ENCODE measurements at places on chromosomes 3 and 15.
A peak's percentile ranks its signal among the peaks of the same experiment; 100 is the strongest.

DNA sequence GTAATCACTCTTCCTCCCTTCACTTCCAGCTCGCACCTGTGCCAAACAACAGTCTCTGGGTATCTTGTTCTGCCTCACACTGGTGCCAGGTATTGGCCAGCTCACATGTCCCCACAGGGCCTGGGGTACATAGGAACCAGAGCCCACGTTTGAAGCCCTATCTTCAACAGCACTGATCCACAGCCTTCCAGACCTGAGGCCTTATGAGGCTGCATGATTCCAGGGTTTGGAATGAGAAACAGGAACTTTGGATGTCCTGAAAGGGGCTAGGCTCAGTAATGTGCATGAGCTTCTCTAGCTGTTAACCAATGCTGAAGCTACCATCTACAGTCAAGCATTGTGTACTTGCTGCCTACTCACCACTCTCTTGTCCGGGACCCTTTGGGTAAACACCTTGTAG is 92.4 kb downstream of the GPR156 start:
- DNase-seq, result no peak

GRCh38 chr15:94744080-94744793 is 512.9 kb downstream of the MCTP2 start:
- peak; percentile 81 for DNase-seq

DNA sequence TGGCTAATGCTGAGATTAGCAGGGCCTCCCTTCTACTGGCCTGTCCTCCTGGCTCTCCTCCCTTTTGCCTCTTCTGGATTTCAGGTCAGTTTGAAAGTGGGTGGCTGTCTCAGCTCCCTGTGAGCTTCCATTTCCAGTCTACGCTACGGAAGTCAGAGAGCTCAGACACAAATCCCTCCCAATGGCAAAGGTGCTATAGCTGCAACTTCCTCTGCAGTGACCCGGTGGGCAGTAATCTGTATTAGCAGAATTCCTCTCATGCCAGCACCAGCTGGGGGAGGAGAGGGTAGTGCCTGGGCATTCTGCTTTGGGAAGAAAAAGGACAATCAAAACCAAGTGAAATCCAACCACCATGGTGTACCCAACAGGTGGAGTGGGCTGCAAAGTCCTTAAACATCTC is 171.4 kb downstream of the STT3B start:
- no peak for DNase-seq

DNA sequence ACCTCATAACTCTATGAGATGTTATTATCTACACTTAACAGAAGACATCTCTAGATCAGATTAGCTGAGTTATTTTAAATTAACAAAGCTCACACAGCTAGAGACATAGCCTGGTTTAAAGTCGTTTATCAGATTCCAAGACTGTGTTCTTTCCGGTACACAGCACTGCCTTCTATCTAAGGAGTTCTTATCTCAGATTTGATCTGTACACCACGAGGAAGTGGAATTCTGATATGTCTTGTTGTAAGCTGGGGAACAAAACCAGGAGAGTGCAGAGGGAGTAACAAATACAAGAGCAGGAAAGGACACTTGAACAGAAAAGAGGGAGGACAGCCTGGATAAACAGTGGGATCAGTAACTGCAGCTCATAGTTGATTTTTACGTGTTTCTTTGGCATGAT is 61.7 kb upstream of the KCNMB2 start:
- DNase-seq, result no peak

DNA sequence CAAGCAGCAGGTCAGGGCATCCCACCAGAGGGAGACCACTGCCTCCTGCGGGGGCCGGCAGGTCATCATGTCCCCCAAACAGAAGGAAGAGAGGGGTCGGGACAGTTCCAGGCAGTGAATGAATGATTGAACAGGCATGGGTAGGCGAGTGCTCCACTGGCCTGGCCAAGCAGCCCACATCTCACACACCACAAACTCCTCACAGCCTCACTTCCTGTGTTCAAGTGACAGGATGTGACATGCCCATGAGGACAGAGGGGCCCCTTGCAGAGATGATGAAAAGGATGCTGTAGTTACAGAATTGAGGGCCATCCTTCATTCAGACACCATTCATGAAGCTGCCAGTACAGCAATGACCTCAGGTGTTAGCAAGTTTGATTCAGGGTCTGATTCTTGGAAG is 3.7 kb downstream of the IQSEC1 start:
- peak; percentile 31 for DNase-seq

GRCh38 chr15:84766461-84767035 is 18.2 kb downstream of the ZNF592 start:
- DNase-seq, result no peak

- no peak for DNase-seq
These were observed 8.1 kb downstream of the MORF4L1 start for GRCh38 chr15:78880813-78881212.

DNA sequence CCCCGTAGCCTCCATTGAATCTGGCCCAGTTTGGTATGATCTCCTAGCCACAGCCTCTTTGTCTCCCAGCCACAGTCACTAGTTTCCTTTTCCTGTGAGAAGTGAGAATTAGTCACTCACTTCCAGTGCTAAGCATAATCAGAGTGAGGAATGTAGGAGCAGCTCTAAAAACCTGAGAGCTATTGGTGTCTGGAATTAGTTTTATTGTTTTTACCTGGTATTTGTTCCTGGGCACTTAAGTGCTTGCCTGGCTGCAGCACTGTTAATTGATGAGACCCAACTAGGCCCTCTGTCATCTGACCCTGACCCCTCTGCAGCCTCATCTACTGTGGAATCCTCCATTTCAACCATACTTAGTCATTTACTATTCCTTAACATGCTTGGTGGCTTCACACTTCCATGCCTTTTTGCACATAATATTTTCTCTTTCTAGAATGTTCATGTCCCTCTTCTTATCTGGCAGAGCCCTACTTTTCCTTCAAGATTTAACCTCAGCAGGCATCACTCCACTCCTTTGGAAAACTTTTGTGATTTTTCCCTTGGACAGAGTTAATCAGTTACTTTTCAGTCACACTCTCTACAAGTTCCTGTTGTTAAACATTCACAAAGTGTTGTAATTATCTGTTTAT is 48.8 kb downstream of the PDE8A start:
- no peak for DNase-seq

- DNase-seq, result peak; percentile 54
These were observed 12.4 kb upstream of the ZMAT3 start for GRCh38 chr3:179083977-179084376.

DNA sequence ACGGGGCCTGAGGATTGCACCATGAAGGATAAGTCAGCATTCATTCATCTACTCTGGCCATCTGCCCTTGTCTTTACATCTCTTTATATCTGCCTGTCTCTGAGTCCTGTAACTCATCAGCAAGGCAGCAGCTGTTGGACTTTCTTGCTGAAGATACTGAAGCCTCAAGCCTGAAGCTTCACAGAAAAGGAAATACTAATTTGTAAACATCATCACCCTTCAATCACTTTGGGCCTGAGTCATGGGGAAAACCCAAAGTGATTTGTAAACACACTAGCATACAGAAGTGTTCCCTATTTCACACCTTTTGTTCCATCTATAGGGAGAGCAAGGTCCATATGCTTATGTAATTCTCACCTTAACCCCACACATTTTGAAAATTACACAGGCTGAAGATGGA is 928.2 kb downstream of the EPHA3 start:
- peak; percentile 4 for DNase-seq

GRCh38 chr3:147760941-147761340 is 351.8 kb downstream of the ZIC1 start:
- peak; percentile 1 for DNase-seq

DNA sequence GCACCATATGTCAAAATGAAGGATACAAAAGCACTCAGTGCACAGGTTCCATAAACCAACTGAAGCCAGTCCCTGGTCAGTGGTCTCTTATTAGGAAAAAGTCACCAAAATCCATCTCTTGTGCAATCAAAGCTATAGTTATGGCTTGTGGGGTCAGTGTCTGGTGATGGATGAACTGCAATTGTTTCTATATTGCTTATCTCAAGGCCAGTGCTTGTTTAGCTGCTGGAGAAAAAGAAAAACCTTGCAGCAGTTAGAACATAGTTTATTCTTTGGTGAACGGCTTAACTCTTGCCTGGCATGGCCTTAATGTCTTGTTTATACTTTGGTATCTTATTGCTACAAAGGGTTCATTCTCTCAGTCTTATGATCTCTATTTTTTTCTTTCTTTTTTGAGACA is 2.9 kb upstream of the UQCRC1 start:
- DNase-seq, result no peak

DNA sequence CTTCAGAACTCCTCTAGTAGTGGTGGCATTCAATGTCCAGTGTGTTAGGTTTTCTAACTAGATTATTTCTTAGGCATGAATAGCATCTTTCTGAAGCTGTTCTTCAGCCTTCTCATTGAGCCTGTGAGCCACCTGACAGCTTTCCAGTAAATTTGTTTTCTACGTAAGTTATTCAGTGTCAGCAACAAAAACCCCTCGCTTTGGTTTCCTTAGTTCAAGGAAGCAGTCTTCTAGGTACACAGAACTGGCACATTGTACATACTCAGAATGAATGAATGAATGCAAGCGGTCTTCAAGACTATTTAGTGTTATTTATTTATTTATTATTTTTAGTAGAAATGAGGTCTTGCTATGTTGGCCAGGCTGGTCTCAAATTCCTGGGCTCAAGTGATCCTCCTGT is 44.9 kb downstream of the DRD3 start:
- DNase-seq, result no peak

GRCh38 chr3:110955301-110955880 is 116.2 kb upstream of the NECTIN3 start:
- DNase-seq, result no peak

DNA sequence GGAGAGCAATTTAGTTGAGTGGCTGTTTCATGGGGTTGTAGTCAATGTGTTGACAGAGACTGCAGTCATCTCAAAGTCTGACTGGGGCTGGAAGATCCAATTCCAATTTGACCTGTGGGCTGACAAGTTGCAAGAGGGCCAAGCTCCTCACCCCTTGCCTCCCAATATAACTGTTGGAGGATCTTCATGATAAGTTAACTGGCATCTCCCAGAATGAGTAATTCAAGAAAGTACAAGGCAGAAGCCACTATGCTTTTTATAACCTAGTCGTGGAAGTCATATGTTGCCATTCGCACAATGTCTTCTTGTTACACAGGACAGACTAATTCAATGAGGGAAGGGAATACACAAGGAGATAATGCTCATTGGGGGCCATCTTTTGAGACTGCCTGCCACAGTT is 29.1 kb downstream of the GPR15 start:
- DNase-seq, result no peak

DNA sequence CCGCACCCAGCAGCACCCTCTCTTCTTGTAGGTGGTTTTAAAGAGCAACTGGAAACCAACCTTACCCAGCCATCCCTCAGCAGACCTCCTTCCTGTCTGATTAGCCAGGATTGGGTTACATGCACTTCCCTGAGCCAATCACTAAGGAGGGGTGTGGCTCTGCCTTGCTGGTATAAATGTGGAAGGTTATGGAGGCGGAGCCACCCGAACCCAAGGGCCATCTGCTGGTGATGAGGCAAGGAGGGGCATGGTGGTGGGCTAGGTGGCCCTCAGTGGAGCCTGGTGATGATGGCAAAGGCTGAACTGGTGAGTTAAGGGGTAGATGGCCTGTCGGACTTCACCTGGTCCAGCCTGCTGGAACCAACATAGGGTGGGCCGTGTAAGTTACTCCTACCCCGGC is 39.8 kb downstream of the CCDC33 start:
- peak; percentile 42 for DNase-seq

GRCh38 chr3:139533781-139534454 is 5.6 kb downstream of the RBP1 start:
- DNase-seq, result peak; percentile 95

DNA sequence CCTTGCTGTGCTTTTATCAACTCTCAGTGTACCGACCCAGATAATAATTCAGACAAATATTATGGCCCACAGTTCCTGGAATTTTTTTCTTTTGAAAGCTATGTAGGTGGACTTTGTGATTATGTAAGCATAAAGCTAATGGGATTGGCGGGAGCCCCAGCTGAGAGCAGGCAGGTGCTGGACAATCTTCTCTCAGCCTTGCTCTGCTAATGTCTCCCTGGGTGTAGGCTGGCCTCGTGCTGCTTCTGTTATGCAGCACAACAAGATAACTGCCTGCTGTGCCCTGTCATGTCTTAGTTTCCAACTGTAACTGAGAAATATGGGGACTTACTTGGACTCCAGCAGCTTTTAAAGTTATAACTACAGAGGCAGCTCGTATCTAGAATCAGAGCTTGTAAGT is 415.0 kb downstream of the PDCD6IP start:
- DNase-seq, result peak; percentile 86

GRCh38 chr3:150623945-150624344 is 20.8 kb downstream of the SELENOT start:
- DNase-seq, result no peak

- DNase-seq, result peak; percentile 76
These were observed 130.3 kb downstream of the ATP8B4 start for GRCh38 chr15:49988766-49989165.

DNA sequence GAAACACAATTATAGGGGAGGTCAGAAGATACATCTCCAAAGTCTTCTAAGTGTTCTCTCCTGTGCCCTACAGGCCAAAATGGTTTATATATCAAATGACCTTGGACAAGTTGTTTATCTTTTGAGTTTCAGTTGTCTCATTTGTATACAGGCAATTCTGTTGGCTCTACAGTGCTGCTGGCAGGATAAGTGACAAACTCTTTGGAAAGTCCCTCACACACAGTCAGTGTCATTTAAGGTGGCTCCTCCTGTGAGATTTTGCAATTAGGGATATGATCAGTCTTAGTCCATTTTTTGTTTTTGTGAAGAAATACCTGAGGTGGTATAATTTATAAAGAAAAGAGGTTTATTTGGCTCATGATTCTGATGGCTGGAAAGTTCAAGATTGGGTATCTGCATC is 1035.8 kb upstream of the CFAP20DC start:
- DNase-seq, result no peak

DNA sequence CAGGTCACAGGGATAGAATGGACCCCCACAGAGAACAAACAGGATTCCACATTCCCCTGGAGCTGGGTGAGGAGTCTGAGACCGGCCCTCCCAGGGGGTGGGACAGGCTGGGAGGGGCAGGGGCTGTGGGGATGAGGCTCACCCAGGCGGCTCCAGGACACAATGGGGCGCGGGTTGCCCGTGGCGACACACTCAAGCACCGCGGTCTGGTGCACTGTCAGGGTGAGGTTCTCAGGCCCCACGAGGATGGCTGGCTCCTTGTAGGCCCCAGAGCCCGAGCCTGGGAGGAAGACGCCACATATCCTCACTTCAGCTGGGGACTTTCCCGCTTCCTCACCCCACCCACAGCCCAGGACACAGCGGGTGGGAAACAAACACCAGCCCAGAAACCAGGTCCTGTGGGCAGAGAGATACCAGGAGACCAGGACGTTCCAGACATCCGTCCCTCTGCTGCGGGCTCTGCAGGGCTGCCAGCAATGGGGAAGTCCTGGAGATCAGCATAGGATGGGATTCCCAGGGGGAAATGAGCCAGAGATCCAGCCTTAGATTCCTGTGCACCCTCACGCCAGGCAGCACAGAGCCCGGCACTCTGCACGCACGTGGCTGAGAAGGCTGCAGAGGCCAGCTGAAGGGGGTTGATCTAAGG is 30.2 kb downstream of the RNU5B-1 start:
- peak; percentile 68 for DNase-seq

DNA sequence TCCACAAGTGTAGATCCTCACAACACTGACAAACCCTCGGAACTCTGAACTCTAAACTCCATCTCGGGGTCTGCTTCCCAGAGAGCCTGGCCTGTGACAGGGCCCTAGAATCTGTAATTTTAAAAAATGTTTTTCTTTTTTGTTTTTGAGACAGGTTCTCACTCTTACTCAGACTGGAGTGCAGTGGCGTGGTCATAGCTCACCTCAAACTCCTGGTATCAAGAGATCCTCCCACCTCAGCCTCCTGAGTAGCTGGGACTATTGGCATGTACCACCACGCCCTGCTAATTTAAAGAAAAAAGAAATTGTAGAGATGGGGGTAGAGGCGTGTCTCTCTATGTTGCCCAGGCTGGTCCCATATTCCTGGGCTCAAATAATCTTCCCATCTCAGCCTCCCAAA is 26.2 kb downstream of the CRABP1 start:
- no peak for DNase-seq
